ENCODE measurements at places on chromosomes 6 and 20.

DNA sequence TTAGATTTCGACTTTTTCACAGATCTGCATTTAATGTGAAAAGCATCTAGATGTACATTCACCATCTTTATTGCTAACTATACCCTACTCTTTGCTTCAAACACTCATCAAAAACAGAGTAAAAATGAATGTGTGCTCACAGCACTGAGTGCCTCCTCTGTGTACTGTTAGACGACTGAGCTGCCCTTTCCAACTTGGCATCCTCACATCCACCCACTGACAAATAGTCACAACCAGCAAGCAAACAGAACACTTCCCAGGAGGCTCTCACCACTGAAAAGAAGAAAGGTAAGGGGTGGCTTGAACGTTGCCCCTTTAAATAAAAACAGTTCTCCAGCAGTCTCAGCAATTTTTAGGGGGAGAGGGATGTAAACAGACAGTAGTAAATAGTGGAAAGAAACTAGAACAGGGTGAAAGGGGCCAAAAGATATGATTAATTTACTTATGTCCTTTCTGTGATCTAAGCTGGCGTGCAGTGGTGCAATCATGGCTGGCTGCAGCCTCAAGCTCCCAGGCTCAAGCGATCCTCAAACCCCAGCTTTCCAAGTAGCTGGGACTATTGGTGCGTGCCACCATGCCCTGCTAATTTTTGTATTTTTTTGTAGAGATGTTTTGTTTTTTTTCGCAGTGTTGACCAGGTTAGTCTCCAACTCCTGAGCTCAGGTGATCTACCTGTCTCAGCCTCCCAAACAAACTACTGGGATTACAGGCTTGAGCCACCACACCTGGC, 48.7 kb downstream of the IPCEF1 start:
- no peak for DNase-seq

DNA sequence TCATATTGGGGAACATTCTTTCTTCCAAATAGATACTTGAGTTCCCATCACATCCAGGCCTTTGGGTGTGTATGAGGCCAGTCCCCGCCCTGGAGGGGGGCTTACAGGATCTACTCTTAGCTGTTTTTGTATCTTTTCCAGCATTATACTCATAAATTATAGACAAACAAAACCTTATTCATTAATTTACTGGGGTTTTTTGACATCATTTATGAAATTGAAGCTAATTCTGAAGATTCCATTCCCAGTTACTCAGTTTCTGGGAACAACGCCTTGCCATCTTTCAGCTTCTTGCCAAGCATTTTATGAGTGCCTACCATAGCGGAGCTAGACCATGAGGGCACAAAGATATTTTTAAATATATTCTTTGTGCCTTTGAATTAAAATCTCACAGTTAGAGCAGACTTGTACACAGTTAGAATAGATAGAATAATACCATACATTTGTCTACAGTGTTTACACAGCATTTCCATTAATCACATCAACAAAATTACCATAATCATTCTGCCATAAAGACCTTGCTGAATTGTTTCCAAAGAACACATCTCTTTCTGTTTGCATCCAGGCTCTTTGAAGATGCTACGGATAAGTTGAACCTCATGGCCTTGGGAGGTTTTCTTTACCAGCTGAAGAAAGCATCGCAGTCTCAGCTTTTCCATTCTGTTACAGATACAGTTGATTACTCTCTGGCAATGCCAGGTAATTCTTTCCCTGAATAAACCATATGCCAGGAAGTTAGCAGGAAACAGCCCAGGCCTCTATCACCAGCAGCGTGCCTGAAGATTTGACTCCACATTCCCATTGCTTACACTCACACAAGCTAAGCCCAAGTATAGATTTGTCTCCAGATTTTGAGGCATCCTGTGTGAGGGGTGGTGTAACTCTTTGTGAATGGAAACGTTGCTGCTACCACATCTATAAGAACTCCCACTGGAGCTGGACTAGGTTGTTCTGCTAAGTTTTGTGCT, 75.4 kb upstream of the PBOV1 start:
- DNase-seq, result no peak

DNA sequence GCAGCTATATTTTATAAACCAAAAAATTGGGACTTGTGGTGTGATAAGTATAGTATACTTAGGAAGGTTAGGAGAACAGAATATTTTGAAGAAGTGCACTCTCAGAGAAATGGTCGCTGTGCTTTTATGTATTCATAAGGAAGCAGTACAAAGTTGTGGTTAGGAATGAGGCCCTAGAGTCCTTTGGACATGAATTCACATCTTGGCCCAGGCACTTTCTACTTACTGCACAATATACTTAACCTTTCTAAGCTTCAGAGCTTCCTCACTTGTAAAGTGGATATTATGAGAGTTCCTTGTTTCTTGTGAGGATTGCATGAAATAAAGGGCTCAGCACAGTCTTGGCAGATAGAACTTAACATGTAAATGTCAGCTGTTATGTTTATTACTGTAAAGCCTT, 21.0 kb upstream of the SERINC3 start:
- no peak for DNase-seq

- peak; percentile 61 for DNase-seq
Measured at GRCh38 chr6:144149894-144150709, at the start of gene STX11. Gene STX11, plus strand, starts transcription at chr6:144150517. Its CDS starts 36,111 bp downstream, at chr6:144186628.

DNA sequence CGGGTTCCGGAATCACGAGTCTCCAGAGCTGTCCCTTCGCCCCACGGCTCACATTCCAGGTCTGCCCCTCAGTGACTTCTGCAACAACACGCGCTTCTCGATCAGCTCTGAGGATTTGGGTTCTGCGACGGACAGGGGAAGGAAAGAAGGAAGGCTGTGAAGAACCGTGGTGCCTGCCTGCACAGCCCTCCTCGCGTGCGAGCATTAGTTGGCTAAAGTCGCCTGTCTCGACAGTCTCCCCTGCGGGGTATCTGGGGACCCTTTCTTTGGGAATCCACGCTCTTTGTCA, 23.1 kb downstream of the VPS52 start:
- DNase-seq, result no peak

- no peak for DNase-seq
Measured at GRCh38 chr6:108944707-108945680, 96.8 kb downstream of the ARMC2 start.

- no peak for DNase-seq
Measured at GRCh38 chr20:44095831-44096230, 91.2 kb downstream of the JPH2 start.

DNA sequence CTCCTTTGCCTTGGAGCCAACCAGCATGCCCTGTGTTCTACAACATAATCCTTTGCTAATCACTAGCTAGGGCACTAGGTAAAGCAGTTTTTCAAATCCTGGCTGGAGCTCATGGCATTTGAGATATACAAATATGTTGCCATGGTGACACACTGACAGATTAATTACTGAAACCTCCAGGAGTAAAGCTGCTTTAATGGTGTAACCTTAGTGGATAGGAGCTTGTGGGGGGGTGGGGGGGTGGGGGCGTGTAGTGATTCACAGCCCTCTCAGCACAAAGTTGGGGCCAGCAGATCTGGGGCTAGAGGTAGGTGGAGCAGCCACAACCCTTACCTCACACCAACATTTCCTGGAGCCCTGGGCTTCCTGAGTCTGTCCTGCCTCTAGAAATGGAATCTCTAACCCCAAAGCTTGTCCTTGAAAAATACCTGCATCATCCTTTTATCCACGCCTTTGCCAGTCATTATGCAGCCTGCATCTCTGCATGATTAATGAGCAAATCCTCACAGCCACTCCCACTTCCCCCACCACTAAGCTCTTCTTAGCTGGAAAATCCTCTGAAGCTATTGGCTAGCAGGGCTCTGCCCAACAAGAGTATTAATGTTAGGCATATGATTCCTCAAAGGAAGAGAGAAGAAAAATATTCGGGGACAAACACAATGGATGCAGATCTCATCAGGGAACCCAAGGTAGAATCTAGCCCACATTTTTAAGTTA, 84.5 kb upstream of the PRND start:
- DNase-seq, result no peak

GRCh38 chr6:9851541-9852380, 563.1 kb downstream of the TFAP2A start:
- no peak for DNase-seq

DNA sequence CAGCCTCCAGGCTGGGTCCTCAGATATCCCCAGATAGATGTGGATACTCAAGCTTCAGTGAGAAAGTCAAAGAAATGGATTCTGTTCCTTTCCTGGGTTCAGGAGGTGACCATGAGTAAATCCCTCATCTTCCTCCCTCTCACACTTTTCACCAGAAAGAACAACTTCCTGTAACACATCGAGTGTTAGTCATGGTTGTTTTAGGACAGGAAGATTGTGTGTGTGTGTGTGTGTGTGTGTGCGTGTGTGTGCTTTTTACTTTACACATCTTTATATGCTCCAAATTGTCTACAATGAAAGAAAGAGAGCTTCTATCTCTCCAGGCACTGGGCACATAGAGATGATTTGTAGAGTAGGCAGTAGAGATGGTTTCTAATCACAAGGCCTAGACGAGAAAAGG, 139.9 kb downstream of the TBXT start:
- DNase-seq, result no peak
